Left ventricle myocardium inferior (tissue), 1 donor: ENCODE measurements at places on chromosomes 3 and 15.

- H3K4me3 ChIP-seq, result no peak overlapping the region
- no peaks in the 10 kb centered on the region for H3K27me3 ChIP-seq
- no peak overlapping the region for H3K27ac ChIP-seq
- peaks cover 22% of the 10 kb centered on the region for H3K4me1 ChIP-seq
- no peaks in the 10 kb centered on the region for H3K36me3 ChIP-seq
Measured at GRCh38 chr3:120174811-120175539, 80.7 kb upstream of the GSK3B start.

- no peaks in the 10 kb centered on the region for H3K4me1 ChIP-seq
- no peaks in the 10 kb centered on the region for H3K27me3 ChIP-seq
- no peaks in the 10 kb centered on the region for H3K36me3 ChIP-seq
- no peak overlapping the region for H3K27ac ChIP-seq
Measured at GRCh38 chr3:62556121-62556815, 182.9 kb upstream of the FEZF2 start.

- H3K27ac ChIP-seq, result no peak overlapping the region
- peaks cover 29% of the 10 kb centered on the region for H3K4me1 ChIP-seq
- no peaks in the 10 kb centered on the region for H3K27me3 ChIP-seq
- no peaks in the 10 kb centered on the region for H3K36me3 ChIP-seq
- H3K4me3 ChIP-seq, result no peak overlapping the region
Measured at GRCh38 chr3:197392961-197393360, 94.5 kb upstream of the DLG1 start.

- peak within 1 kb of the TSS; percentile 71 for H3K4me3 ChIP-seq
Measured at GRCh38 chr3:155079746-155080487, at the start of gene MME. Gene MME (plus strand): TSS chr3:155080319. CDS start chr3:155084168, 3,849 bp downstream.

DNA sequence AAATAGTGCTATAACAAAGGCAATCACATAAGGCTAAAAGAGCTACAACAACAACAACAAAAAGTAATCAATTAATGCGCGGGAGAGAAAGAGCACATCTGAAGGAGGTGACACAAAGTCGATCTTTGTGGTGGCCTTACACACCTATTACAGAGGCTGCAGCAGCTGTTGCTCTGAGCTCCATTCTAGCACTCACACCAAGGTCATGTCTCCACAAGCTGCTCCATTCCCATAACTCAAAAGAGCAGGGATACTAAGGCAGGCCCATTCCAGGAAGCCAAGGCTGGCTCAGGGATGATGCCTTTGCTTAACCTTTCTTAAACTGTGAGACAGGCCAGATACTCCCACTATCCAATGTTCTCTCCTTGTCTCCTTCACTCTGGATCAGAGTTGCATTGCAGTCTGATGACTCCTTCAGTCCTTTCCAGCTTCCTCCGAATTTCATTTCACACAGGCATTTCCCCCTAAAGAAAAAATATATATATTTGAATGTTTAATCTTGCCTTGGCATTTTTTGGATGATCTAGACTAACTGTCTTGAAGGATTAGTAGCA, 52.7 kb downstream of the SNTN start:
- H3K27me3 ChIP-seq, result no peaks in the 10 kb centered on the region
- H3K4me3 ChIP-seq, result no peak overlapping the region
- H3K27ac ChIP-seq, result no peak overlapping the region
- no peak for DNase-seq
